ENCODE measurements at places on chromosomes 3 and 15.
A peak's percentile ranks its signal among the peaks of the same experiment; 100 is the strongest.

DNA sequence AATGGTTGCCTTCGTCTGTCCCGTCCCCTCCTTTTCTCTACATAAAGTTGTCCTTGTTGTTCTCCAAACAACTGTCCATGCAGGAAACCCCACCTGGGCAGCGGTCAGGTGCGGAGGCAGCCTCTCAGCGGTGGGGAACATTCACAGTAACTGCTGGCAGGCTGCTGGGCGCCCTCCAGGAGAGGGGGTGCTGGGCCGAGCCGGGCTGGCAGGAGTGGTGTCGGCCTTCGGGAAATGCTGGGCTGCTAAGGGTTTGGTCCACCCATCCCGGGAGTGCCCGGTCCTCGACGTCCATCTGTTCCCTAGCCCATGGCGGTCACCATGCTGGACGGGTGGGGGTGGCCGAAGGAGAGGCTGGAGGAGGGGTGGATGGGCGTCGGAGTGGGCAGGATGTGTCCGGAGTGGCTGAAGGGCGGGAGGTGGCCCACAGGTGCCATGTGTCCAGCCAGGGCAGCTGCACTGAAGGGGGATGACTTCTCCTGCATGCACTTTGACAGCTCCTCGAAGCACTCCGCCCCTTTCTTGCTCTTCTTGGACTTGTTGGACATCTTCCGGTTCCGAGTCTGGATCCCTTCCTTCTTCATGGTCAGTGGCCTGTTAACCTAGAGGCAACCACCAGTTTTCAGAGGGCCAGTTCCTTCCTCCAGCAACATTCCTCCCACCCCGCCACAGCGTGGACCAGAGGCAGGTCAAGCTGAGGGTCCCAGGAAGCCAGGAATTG lies 12.1 kb downstream of the GATA2 start:
- no peak for DNase-seq

DNA sequence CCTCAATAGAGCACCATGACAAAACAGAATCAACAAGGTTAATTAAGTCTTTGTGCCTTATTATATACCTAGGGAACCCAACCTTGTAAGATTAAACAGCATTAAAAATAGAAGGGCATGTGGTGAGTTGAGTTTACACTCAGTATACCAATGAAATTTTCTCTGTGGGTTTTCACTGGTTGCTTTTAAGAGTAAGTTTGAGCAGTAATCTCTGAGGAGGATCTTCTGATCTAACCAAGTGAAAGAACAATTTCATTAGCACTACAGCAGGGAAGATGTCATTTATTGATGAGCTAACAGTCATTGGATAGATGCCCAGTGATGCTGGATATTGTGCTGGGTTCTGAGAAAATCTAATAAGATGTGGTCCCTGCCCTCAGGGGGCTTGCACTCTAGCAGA lies 26.9 kb upstream of the AKAP13 start:
- DNase-seq = no peak

DNA sequence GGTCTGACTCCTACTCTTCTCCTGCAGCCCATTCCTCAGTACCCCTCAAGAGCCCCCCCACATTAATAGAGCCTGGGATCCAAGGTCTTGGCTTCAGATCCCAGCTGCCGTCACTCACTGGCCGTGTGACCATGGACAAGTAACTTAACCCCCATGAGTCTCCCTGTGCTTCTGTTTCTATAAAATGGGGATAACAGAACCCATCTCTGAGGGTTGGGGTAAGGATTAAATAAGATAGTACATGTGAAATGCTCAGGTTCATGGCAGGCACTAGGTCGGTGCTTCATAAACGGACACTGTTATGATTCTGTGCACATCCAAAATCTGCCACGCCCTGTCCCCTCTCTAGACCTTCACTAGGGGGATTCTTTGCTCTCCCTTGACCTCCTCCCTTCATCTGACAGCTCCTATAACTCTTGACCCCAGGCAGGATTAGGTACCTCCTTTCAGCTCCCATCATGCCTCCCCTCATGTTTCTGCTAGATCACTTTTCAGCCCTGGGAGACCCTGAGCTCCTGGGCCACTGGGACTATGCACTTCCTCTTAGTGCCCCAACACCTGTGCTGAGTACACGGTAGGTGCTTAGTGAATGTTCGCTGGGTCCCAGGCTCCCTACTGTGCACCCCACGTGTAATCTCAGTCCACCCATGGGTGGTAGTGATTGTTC lies 1.5 kb downstream of the CAND2 start:
- DNase-seq = no peak

DNA sequence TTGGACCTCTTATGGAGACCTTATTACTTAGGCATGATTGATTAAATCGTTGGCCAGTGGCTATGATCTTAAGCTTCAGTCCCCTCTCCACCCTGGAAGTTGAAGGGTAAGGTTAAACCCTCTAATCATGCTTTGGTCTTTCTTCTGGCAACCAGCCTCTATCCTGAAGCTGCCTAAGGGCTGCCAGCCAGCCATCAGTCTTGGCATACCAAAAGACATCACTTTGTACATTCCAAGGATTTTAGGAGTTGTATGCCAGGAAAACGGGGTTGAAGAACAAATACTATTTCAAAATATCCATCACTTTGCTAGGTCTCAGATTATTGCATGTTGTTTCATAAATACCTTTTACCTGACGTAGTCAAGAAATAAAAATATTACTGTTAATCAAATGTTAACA lies 28.9 kb downstream of the UBE2E2 start:
- DNase-seq = no peak

GRCh38 chr3:194598771-194599557 lies 34.3 kb downstream of the TMEM44 start:
- no peak for DNase-seq

GRCh38 chr3:69299344-69299743 lies 86.5 kb downstream of the FRMD4B start:
- no peak for DNase-seq

- no peak for DNase-seq
Measured at GRCh38 chr3:139824864-139825263, 110.1 kb upstream of the CLSTN2 start.

GRCh38 chr3:32584660-32585059 lies 14.0 kb upstream of the DYNC1LI1 start:
- no peak for DNase-seq

DNA sequence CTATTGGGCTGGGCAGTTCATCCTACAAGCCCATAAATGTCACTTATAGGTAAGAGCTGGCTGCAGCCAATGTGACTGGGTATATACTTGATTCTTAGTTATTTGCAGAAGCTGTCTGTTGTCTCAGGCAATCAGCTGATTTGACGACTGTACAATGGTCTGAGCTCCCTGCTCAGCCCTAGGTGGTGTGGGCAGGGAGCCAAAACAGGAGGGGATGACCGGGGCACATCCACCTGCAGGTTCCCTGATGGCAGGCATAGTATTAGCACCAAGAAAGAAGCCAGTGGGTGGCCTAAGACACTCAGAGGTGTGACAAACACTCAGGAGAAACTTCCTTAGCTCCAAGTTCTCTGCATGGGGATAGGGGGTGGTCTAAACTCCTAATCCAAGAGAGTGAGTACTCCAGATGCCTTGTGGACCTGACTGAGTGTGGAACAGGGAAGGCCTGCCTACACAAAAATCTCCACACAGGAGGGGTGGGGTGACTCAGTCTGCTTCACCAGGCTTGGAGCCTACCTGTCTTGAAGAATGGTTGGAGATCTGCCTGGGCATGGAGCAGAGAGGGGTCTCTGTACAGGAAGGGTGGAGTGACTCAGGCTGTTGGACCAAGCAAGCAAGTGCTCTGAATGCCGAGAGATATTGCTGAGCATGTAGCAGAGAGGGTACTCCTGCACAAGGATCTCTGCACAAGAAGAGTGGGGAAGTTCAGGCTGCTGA lies 690.4 kb upstream of the NAALADL2 start:
- no peak for DNase-seq

DNA sequence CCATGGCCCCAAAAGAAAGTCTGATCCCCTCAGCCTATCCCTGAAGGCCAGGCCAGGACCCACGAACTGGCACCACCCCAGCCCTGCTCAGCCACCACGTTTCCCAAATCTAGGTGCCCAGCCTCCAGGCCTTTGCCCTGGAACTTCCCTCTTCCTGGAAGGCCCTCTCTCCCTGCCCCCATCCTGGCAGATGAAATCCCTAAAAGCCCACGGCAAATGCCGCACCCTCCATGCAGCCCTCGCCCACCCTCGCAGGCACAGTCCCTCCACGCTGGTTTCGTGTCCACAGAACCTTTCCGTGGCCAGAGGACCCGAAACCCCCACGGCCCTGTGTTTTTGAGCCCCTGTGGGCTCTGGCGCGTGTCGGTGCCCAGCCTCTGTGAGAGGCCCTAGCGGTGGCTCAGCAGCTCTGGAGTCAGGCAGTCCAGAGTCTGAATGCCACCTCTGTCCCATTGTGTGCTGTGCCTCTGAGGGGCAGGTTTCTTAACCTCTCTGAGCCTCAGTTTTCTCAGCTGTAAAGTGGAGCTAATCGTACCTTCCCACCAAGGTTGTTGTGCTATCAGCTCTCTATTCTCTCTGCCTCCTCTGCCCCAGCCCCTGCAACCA lies 138.5 kb upstream of the IQSEC1 start:
- DNase-seq = no peak

GRCh38 chr15:31195871-31196270 lies 94.3 kb upstream of the TRPM1 start:
- no peak for DNase-seq

- peak; percentile 38 for DNase-seq
Measured at GRCh38 chr3:49333091-49333490, 6.8 kb downstream of the USP4 start.

DNA sequence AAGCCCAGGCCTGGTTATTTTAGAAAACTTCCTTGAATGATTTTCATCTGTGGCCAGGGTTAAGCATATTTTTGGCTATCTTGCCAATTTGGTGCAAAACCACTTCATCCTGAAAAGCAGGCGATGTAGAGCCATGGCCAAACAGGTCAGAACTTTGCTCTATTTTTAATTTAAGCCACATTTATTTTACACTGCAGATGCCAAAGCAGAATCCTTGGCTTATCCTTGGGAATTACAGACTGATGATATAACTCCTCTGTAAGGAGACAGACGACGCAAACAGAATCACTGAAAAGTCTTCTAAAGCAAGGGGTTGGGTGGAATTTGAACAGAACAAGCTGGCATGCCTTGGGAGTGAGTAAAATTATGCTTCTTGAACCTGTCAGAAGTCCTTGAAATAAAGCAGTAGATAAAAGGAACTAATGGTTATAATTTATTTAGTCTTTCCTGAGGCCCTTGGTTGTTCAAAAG lies 121.9 kb downstream of the CHST2 start:
- no peak for DNase-seq

DNA sequence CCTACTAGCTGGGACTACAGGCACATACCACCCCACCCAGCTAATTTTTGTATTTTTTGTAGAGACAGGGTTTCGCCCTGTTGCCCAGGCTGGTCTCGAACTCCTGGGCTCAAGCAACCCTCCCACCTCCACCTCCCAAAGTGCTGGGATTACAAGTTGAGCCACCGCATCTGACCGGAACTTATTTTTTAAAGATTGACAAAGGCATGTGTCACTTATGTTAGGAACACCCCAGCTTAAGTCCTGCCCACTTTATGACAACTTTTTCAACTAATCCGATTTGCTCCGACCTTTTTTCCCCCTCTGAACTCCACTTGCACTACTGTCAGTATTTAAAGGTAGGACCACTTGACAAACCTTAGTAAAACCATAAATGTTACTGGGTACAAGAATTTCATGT lies 211.6 kb upstream of the NR2E3 start:
- no peak for DNase-seq

- DNase-seq = no peak
Measured at GRCh38 chr3:113128386-113129015, 82.9 kb upstream of the BOC start.

GRCh38 chr3:173065543-173065981 lies 75.5 kb downstream of the SPATA16 start:
- DNase-seq = no peak

DNA sequence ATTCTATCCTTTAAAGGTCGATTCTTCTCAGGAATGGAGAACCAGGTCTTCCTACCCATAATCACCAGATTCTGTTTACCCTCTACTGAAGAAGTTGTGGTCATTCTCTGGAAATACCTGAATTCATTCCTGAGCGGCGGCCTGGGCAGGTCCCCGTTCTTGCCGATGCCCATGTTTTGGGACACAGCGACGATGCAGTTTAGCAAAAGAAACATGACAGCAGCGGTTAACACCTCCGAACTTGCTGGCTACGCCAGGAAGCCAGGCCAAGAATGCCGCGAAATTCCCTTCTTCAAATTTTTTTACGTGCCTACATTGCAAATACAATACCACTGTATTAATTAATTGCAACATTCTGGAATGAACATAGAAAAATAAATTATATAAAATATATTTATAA lies 1.4 kb downstream of the DHFR2 start:
- no peak for DNase-seq

DNA sequence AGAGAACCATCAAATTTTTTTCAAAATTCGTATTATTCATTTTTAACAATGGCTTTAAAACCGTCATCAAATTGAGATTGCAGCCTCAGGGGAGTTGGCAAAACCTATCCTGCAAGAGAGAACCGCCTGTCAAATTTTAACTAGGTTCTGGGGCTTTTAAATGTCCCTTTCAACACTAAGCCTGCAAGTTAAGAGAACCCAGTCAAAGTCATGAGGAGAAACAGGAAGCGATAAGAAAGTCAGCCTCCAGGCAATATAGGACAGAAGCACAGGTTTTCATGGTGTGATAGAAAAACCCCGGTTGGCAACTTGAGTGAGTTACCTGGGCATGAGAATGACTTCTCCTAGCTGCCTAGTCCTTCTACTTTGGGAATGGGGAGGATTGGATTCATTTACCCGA lies 59.8 kb downstream of the CPNE4 start:
- DNase-seq = no peak

- DNase-seq = no peak
Measured at GRCh38 chr15:60005352-60006202, 1.5 kb downstream of the FOXB1 start.

DNA sequence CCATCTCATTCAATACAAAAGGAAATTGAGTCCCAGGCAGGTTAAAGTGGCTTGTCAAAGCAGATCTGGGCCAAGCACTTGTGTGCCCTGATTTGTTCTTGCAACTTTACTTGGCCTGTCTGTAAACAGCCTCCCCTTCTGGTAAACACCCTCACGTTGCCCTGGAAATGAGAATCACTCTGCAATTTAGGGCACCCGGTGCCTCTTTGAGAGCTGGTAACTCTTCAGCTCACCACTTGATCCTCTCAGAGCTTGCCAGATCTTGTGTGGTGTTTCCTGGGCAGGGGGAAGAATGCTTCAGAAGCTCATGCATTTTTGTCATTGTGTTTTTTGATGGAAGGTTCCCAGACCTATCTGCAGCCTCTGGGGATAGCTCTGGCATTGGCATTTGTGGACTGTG lies 11.3 kb downstream of the MED12L start:
- DNase-seq = no peak

- peak; percentile 34 for DNase-seq
Measured at GRCh38 chr15:63601704-63602185, 4.6 kb downstream of the FBXL22 start.

- DNase-seq = no peak
Measured at GRCh38 chr15:73540161-73540560, 93.0 kb downstream of the NPTN start.
